ENCODE measurements at places on chromosomes 12 and 14. TPM values are rescaled to one million over a fixed set of nuclear protein-coding genes. Genes with fewer than 3 reads are reported as not detected.

The CACNA2D4 gene
- 7.1 TPM for total RNA-seq

- no peak for DNase-seq
These were observed 32.5 kb downstream of the FBXO34 start for GRCh38 chr14:55303691-55304145.

DNA sequence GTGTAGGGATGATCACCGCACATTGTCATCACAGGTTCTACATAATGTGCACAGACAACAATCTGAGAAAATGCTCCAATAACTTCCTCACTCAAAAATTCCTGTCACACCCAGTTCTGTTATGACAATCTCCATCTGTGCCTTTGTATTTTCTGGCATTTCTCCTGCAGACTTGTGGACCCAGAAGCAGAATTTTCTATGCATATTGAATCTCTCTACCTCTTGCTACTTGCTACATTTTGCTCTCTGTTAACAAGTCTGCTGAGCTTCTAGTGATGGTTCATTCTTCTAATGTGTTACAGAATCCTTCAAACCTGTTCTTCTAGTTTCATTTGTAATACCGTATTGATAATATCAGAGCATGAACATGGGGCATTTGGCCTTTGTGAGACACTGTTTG, 127.8 kb upstream of the PTPRQ start:
- DNase-seq: no peak

The LRTM2 gene
- not detected for total RNA-seq

The TAS2R50 gene
- 1.6 TPM for total RNA-seq

GRCh38 chr12:117688446-117688845, 280.3 kb downstream of the KSR2 start:
- no peak for DNase-seq

DNA sequence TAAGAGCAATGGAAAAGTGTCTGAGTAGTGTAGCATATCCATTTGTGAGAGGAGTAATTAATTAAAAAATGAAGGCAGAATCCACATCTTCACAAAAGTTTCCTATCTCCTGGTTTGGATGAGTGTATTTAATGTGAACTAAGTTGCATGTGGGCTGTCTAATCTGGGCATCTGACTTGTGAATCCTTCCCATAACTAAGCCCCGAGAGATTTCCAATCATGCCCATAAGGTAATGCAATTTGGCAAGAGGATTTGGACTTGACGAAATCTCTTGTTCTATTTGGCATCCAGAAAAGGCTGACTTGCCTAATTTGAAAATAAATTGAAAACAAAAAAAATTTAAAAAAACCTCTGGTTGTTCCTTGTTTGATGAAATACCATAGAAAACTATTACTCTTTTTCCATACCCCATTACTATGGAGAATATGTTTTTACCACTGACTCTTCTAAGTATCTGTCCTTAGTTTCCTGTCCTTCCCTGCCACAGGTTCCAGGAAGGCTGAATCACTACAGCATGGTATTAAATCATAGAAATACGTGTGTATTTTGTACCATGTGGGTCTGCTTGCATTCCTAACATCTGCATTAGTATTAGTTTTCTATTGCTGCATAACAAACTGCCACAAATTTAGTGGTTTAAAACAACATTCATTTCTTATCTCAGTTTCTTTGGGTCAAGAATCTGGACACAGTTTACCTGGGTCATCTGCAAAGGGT, 48.4 kb downstream of the ETV6 start:
- no peak for DNase-seq

The MMP19 gene
- total RNA-seq: not detected

DNA sequence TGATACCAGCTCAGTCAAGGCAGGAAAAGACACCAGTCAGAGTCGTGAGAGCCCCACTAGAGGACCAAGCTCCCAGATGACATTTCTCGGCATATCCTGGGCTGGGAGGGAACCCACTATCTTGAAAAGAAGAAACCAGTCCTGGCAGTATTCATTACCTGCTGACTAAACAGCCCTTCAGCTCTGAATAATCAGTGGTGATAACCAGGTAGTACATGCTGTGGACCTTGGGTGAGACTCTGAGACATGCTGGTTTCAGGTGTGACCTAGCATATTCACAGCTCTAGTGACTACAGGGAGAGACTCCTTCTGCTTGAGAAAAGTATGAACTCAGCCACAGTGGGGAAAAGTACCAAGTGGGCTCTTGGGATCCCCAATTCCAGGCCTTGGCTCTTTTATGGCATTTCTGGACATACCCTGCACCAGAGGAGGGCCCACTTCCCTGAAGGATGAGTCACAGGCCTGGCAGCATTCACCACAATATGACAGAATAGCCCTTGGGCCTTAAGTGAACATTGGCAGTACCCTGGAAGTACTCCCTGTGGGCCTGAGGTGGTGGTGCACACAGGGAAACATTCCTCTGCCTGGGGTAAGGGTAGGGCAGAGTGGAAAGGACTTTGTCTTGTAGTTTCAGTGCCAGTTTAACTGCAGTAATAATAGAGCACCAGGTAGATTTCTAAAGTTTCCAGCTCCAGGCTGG, 82.6 kb upstream of the SLC38A4 start:
- DNase-seq: no peak

DNA sequence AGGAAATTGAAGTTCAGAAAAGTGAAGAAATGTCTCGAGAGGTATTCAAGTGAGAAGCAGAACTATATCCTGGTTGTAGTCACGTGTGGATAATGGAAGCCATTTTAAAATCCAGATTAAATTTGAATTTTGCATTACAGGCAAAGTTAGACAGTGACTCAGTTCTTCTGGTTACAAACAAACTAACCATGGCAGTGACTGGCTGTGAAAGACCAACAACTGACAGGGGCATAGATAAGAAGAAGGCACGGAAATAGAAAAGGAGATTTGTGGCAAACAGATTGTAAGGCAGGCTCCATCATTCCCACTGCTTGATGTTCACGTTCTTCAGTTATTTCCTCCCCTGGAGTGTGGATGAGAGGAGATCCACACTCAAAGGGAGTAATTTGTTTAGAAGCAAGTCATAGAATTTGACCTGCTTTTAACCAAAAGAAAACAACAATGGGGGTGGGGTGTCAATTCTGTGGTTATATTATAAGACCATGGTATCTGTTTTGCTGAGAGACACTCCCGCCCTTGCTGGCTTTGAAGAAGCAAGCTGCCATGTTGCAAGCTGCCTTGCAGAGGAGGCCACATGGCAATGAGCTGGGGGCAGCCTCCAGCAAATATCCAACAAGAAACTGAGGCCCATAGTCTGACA, 795.3 kb downstream of the VRK1 start:
- no peak for DNase-seq

- no peak for DNase-seq
These were observed 43.6 kb upstream of the PPP2R5C start for GRCh38 chr14:101717663-101718490.

The MYO1H gene
- not detected for total RNA-seq

- DNase-seq: no peak
These were observed 85.0 kb downstream of the PAPOLA start for GRCh38 chr14:96586921-96587822.

GRCh38 chr12:91703491-91704283, 442.0 kb downstream of the BTG1 start:
- DNase-seq: no peak

DNA sequence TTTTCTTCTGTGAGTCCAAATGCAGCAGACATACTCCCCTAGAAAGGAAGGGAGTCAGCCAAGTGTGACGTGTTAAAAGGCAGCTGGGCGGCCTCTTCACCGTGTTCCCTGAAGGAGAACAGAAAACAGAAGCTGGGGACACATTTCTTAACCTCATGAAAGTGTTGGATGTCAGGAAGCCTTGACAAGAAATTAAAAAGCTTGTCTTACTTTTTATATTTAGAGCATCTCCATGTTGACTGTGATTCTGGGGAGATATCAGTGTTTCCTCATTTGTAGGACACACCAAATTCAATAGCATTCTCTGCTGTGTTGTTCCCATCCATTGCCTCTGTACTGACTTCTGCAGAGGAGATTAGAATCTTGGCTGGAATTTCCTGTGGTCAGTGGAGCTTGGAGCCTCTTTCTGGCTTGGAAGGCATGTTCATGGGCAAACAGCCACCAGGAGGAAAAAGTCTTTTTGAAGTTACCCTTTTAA, 93.7 kb downstream of the RMST start:
- DNase-seq: no peak

- no peak for DNase-seq
These were observed 113.7 kb upstream of the RTL1 start for GRCh38 chr14:101017209-101017608.

DNA sequence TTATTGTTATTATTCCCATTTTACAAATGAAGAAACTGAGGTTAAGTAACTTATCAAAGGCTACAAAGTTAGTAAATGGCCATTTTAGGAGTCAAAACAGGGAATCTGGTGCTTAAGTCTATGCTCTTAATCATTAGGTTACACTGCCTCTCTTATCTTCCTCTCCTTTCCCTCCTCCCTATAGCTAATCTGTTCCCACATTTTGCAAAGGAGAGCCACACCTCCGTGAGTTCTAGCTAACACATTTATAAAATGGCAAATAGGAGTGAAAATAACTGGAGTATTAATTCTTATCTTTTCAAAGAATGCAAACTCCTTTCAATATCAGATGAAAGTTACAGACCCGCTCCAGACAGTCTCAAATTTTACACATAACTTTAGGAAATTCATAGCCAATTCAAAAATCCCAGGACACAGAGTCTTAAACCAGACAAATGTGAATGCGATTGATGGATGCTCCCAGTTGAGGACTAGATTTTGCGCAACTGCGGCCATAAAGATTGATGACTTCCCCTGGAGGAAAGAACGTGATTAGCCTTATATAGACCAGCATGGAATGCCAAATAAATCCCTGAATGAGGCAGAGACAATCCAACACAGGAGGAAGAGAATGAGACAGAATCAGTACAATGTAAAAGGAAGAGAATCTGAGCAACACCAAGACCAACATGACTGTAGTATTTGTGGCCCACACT, 225.0 kb upstream of the ARID2 start:
- no peak for DNase-seq

- DNase-seq: no peak
These were observed 151.1 kb downstream of the DACT1 start for GRCh38 chr14:58788655-58789503.

DNA sequence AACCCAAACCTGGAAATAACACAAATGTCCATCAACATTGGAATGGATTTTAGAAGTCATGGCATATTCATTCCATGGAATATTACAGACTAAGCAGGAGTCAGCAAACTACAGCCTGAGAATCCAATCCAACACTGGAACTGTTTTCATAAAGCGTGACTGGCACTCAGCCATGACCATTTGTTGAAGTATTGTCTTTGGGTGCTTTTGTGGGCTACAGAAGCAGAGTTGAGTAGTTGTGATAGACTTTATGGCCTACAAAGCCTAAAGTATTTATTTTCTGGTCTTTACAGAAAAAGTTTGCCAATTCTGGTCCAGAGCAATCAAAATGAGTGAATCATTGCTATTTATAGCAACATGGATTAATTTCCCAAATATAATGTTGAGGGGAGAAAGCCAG, 34.5 kb upstream of the FRS2 start:
- no peak for DNase-seq

DNA sequence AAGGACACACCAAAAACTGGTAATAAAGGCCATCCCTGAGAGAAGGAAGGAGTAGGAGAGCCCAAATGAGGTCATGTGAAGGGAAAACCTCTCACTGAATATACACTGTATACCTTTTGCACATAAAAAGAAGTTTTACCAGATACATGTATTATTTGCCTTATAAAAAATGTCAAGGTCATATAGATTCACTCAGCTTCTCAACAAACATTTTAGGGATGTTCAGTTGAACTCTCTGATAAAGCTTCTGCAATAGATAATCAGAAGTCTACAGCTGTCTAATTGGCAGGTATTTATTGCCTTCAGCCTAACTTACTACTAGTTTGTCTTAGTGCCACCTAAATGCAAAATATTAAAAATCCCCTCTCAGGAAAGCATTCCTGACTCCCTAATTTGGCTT, 8.7 kb downstream of the SLC11A2 start:
- no peak for DNase-seq

The APOF gene
- not detected for total RNA-seq

DNA sequence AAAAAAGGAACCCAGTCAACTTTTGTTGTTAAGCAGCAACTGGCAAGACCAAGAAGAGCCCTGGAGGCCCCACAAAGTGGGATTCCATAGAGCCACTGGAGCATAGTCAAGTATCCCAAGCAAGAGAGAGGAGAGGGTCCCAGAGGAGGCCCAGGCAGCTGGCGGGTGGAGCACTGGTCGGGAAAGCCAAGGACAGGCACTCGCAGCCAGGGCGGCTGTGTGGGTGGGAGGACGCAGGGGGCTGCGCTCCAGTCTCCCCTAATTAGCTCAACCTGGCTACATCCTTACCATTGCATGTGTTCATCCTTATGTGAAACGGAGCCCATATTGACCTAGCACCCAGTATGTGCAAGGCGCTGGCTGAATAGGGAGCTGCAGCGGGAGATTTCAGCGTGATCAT, 18.3 kb upstream of the ZFP36L1 start:
- DNase-seq: no peak

The ZDHHC22 gene
- total RNA-seq: not detected

DNA sequence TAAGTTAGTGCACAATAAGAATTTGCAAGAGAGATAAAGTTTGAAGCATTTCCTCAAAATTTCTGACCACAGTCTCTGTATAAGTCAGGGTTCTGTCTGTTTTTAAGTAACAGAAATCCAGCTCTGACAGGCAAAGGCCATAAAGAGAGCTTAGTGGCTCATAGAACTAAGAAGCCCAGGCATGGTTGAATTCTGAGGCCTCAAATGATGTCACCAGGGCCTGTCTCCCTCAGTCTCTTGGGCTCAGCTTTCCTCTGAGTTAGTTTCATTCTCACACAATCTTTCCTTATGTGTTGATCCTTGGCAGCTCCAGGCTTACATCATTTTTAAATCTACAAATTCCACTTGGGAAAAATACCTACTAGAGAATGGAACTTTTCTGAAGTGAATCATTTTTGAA, 173.4 kb upstream of the ATP2B1 start:
- no peak for DNase-seq

DNA sequence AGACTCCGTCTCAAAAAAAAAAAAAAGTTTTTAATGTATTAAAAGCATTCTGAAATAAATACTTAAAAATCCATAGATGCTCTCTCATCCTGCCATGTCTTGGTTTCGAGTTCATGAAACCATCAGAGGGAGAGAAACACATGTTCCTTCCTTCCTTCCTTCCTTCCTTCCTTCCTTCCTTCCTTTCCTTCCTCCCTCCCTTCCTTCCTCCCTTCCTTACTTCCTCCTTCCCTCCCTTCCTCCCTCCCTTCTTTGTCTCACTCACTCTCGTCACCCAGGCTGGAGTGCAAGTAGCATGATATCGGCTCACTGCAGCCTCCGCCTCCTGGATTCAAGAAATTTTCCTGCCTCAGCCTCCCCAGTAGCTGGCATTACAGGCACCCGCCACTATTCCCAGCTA, 60.4 kb upstream of the DUSP6 start:
- no peak for DNase-seq

The OASL gene
- total RNA-seq: 19.3 TPM

The ACVRL1 gene
- total RNA-seq: not detected

The IKZF4 gene
- 22.3 TPM for total RNA-seq

The ADAM21 gene
- not detected for total RNA-seq
